ENCODE measurements at places on chromosomes 6 and 20.

DNA sequence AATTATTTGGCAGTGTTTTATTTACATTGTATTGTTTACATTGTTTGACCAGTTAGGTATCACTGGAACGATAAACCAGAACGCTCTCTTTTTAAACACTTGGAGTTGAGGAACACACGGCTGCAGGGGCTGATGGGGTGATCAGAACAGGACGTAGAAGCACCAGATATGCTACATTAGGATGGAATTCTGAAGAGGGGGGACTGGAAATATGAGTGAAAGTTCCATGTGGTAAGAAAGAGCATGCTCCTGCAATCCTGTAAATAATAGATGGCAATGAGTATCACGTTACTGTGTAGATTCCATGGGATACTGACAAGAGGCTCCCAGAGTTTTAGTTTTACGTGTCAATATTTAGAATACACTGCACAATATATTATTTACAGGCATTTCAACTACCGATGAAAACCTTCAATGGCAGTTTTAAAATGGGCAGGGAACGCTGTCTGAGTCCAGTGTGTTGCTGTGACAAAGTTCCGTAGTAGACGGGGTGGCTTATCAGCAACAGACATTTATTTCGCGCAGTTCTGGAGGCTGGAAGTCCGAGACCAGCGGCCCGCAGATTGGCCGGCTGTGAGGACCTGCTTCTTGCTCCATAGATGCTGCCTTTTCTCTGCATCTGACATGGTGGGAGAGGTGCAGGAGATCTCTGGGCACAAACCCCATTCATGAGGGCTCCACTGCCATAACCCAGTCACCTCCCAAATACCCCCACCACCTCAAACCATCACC is 43.1 kb downstream of the SYNJ2 start:
- no peak for DNase-seq

DNA sequence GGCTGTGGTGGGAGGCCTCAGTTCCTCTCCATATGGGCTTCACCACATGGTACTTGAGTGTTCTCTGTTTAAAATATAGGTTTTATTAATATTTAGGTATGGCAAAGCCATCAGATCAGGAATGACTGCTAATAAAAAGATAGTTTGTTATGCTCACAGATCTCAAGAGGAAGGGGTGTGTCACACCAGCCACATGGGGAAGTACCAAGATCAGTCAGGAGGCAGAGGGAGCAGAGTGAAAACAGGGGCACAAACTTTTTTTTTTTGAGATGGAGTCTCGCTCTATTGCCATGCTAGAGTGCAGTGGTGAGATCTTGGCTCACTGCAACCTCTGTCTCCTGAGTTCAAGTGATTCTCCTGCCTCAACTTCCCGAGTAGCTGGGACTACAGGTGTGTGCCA is 92.1 kb upstream of the GCM1 start:
- DNase-seq, result peak; percentile 8

GRCh38 chr20:13821876-13822275 is 37.0 kb downstream of the NDUFAF5 start:
- DNase-seq, result no peak

DNA sequence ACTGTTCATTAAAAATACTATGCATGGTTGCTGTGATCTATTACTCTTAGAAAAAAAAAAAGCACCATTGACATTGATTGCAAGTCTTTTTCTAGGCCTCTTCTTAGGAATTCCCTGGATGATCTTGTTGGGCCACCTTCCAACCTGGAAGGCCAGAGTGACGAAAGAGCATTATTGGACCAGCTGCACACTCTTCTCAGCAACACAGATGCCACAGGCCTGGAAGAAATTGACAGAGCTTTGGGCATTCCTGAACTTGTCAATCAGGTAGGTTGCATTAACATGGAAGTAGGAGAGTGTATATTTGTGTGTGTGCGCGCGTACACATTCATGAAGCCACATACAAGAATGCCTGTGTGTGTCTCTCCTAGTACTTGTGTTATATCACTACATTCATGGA is 140.4 kb downstream of the NCOA3 start:
- DNase-seq, result no peak

- no peak for DNase-seq
Observed at GRCh38 chr6:20610636-20611370, 76.5 kb downstream of the CDKAL1 start.

DNA sequence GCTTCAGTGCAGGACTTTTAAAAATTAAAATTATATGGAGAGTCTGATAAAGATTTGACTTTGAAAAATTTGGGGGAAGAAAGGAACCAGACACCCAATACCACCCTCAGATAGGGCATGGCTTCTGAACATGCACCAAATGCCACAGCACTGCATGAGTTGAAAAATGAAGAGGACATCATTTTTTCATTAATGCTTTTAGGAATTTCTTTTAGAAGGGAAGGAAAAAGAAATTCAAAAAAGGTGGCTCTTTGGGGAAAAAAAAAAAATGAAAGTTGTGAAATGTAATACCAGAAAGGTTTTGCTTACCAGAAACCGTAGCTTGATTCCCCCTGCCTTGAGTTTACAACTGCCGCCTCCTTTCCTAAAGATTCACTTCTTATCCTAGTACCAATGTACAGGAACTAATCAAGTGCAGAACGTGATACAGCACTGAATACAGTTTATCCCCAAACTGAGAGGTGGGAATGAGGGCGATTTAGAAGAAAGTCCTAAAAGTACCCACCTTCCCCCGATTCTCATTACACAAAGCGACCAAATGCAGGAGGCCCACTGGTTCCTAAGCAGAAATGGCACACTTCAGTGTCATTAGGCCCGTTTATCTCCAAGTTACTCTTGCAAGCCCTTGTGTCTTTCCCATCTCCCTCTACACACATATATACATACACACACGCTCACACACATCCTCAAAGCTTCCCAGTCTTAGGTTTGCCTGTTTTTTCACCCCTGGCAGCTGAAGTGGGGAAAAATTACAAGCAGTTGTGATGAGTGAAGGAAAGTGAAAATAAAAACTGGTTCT is 2.8 kb downstream of the PPP1R10 start:
- DNase-seq, result no peak

- peak; percentile 56 for DNase-seq
Observed at GRCh38 chr20:53706466-53707370, 113.1 kb upstream of the ZNF217 start.

DNA sequence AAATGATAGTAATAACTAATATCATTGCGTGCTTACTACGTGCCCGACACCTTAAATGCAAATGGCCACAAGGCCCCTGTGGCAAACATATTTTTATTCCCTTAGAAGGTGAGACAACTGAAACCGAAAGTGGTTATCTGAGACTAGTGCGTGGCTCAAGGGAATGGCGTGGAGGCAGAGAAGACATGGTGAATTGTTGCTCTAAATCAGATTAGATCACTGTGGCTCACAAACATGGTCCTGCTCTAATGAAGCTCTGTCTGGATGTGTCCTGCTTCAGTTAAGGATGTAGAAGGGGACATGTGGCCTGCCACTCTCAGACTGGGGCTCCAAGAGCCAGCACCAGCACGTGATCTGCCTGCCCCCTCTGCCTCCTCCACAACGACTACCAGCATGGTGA is 124.2 kb upstream of the GMDS start:
- no peak for DNase-seq

DNA sequence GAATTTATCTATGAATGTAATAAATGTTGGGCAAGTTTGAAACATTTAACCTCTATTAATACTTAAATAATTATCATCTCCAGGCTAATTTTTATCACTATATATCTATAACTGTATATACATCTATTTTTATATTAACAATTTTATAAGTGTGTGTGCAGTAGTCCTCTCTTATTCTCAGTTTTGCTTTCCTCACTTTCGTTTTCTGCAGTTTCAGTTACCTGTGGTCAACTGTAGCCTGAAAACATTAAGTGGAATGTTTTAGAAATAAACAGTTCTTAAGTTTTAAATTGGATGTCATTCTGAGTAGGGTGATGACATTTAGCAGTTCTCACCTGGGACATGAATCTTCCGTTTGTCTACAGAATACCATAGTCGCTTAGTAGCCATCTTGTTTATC is 379.4 kb upstream of the MAN1A1 start:
- no peak for DNase-seq

DNA sequence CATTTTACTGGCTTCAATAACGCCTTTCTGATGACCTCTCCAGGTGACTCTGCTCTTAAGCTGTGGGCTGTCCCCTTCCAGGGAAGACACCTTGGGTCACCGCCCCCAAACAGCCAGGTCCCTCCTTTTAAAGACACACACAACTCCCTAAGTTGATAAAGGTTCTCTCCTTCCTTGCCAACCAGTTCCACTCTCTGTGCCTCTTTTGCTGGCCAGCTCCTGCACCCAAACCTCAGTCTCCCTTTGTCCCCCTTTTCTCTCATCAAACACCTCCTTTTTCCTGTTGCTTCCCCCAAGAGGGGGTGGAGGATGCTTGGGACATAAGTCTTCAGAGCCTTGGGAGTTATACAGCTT is 1.0 kb downstream of the NCOA6 start:
- peak; percentile 50 for DNase-seq

DNA sequence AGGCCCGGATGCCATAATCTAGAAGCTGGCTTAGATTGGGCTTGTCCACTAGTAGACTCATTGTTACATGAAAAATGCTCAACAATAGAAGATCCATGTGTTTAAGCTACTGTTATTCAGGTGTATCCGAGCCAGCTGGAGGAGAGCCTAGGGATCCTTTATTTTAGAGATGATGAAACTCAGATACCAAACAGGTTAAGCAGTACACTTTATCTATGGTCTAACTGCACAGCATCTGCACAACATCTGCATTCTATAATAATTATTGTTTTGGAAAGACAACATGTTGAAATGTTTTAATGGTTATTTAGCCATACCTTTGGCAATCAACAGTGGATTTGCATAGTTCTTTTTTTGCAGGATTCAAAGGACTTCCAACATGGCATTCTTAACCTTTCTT is 134.1 kb downstream of the RFPL4B start:
- no peak for DNase-seq

GRCh38 chr6:11609324-11610071 is 71.9 kb downstream of the TMEM170B start:
- no peak for DNase-seq

DNA sequence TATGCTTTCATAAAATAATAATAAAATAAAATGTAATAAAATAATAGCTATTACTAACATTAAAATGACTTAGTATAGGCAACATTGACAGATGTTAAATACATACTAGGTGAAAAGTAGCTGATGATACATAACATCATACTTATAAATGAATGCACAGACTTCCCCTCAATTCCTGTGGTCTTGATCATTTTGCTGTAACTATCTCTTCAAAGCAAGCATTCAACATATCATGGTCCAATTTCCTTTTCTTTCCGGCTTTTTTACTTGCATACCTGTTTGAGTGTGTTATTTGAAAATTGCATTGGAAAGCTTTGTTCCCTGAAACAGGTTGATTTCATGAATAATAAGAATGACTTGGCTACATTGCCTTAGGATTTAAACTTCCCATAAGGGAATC is 309.3 kb downstream of the HDGFL1 start:
- no peak for DNase-seq

- DNase-seq, result no peak
Observed at GRCh38 chr6:104477569-104477968, 382.1 kb downstream of the HACE1 start.
